Putamen (tissue), 1 donor: ENCODE measurements at places on chromosomes 3 and 15.

DNA sequence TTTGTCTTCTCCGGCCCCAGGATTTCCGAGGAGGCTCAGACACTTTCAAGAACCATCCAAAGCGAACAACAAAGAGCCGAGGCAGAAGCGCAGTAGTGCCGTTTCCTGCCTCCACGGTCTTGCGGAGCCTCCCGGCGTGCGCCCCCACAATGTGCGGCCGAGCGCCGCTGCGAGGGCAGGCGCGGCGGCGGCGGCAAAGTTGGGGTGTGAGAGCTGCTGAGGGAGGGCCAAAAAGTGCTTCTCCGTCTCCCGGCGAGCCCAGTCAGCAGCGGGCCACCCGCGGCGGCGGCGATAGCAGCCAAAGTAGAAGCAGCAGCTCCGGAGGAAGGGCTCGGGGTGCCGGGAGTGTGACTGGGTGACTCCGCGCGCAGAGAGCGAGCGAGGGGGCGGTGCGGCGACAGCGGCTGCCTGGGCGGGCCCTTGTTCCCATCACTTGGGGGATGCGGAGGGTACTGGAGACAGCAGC is 749.1 kb downstream of the ROBO1 start:
- DNase-seq: peak; percentile 74

- no peak for DNase-seq
These were observed 41.0 kb downstream of the RNF111 start for GRCh38 chr15:59028387-59028955.

DNA sequence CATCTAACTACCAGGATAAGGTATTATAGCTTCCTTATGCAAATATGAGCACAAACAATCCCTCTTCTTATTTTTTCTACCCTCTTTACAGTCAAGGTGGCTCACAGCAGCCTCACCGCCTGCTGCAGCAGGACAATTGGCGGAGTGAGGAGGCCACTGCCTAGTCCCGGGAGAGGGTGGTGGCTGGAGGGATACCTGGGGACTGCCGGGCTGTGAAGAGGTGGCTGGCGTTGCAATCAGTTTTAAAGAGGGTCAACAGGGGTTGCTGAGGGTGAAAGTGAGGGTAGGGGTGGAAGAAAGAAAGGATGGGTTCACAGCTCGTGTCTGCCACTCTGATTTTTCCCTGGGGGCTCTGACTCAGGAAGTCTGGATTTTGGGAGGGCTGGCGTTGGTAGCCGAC is 105.1 kb upstream of the SLC6A6 start:
- no peak for DNase-seq

- no peak for DNase-seq
These were observed 52.4 kb downstream of the PDZRN3 start for GRCh38 chr3:73572368-73572767.

GRCh38 chr3:168862466-168862865 is 766.7 kb upstream of the GOLIM4 start:
- DNase-seq: no peak
